ENCODE measurements at places on chromosomes 5 and 9. TPM values are rescaled to one million over a fixed set of nuclear protein-coding genes. Genes with fewer than 3 reads are reported as not detected.

DMGDH gene
- 100.0 TPM for total RNA-seq

DNA sequence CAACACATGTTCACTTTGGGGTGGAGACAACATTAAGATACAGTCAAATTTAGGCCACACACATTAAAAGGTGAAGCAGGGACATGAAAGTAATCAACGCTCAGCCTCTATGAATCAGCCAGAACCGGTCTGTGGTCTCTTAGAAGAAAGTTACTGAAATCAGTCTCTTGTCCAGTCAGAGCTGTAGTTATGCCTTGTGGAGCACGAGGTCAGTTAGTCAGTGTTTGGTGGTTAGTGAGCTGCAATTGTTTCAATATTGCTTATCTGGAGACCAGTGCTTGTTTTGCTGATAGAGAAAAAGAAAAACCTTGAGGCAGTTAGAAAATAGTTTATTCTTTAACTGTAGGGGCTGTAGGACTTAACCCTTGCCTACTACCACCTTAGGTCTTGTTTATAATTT is 157.8 kb upstream of the RASEF start:
- H3K4me1 ChIP-seq, result no peaks in the 10 kb centered on the region
- no peaks in the 10 kb centered on the region for H3K36me3 ChIP-seq
- DNase-seq, result no peak
- H3K27ac ChIP-seq, result no peak overlapping the region
- H3K27me3 ChIP-seq, result no peaks in the 10 kb centered on the region

LRRC19 gene
- total RNA-seq, result 1.1 TPM

GRCh38 chr5:57986761-57987341 is 473.0 kb downstream of the PLK2 start:
- no peak overlapping the region for H3K27ac ChIP-seq
- H3K36me3 ChIP-seq, result no peaks in the 10 kb centered on the region
- no peak for DNase-seq
- H3K4me3 ChIP-seq, result no peak overlapping the region
- H3K4me1 ChIP-seq, result no peaks in the 10 kb centered on the region
- no peaks in the 10 kb centered on the region for H3K27me3 ChIP-seq

NSG2 gene
- not detected for total RNA-seq

All from right lobe of liver (tissue), 6 donors.